ENCODE measurements at places on chromosomes 2 and 18.

DNA sequence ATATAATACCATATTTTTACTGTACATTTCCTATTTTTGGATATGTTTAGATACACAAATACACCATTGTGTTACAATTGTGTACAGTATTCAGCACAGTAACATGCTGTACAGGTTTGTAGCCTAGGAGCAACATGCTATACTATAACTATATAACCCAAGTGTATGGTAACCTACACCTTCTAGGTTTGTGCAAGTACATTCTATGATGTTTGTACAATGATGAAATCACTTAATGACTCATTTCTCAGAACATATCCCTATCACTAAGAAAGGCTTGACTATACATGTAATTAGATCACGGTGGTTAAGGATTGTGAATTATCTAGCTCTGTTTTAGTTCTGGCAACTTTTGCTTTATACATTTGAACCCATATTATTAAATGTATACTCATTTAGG is 31.3 kb downstream of the NPHP1 start:
- DNase-seq, result no peak

DNA sequence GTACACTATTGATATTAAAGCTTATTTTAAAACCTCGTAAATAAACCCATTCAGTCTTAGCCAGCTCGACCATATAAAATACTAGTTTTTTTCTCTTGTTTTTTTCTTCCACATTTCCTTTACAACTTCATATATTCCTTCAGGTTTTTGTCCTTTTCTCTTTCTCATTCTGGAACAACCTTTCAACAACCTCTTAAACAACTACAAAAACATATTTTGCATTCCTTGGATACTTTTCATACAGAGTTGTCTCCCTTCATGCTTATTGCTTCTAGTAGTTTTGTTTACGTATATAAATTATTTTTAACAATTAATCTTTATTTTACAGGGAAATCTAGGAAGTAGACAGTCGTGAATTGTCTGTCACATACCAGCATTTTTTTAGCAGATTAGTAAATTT is 41.2 kb downstream of the COMMD1 start:
- no peak for DNase-seq

DNA sequence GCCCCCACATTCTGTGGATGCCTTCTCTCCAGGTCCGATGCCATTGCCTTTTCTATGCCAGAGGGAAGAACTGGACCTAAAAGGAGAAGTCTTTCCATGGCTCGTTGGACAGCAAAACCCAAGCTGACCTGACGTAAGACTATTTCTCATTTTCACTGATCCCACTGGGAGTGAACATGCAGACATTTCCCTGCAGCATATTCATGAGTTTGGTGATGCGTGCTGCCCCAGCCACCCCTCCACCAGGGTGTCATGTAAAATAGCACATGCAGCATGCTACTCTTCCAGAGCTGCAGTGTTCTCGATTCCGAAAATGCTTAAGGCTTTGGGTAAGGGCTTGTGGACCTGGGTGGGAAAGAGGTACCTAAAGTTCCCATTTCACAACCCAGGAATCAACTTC is 221.2 kb downstream of the UXS1 start:
- DNase-seq, result no peak

DNA sequence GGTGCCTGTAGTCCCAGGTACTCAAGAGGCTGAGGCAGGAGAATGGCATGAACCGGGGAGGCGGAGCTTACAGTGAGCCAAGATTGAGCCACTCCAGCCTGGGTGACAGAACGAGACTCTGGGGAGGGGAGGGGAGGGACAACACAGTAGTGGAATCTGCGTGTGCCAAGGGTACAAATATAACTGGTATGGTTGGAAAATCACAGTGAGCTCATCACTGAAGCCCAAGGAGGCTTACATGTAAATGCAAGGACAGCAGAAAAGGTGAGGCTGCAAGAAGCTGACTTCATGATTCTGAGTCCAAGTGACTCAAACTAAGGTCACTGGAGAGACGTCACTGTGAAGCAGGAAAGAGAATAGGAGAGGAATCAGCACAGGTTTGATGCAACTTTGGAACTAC is 9.2 kb downstream of the SEPTIN10 start:
- DNase-seq, result no peak

DNA sequence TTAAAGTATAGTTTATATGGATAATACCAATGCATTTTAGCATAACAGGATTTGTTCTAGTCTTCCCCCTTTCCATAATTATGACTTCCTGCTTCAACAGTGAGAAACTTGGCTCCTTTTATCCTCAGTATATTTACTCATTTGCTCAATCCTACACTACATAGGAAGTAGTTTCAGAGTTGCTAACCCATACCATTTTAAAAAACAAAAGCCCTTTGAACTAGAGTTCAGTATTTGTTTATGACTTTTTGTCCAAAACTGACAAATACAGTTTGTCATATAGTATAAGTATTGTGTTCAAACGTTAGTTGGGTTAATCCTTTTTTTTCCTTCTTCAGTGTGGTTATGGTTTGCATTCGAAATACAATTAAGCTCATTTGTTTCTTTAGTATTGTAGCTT is 5.9 kb upstream of the DNAJC27 start:
- no peak for DNase-seq

DNA sequence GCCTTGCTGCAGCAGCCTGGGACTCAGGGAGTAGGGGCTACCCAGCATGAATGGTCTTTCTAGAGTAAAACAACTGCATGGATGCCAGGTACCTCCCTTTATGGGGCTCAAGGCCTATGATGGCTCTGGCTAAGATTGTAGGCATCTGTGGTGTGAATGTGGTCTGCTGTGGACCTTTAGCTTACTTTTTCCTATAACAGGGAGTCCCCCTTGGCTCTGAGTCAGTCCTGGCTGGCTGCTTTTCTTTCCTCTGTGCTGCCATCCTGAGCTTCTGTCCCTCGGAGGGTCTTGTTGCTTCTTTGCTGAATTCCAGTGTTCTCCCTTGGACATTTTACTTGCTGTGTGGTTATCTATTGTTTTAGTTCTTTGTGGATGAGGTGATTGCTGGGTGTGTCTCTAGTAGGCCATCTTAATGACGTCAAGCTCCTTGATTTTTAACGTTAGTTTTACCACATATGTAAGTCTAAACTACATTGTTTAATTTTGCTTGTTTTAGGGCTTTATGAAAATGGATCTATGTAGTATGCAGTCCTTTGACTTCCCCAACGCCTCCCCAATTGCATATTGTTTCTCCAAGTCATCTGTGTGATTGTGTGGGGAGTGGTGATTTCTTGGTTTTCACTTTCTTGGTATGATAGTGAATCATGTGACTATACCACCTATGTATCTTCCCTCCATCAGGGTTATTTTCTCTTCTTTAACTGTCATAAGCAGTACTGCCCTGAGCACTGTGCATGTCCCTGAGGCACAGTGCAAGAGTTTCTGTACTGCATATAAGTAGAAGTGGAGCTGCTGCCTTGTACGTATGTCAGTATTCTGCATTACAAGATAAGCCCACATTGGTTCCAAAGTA is 92.4 kb downstream of the NCK2 start:
- no peak for DNase-seq

DNA sequence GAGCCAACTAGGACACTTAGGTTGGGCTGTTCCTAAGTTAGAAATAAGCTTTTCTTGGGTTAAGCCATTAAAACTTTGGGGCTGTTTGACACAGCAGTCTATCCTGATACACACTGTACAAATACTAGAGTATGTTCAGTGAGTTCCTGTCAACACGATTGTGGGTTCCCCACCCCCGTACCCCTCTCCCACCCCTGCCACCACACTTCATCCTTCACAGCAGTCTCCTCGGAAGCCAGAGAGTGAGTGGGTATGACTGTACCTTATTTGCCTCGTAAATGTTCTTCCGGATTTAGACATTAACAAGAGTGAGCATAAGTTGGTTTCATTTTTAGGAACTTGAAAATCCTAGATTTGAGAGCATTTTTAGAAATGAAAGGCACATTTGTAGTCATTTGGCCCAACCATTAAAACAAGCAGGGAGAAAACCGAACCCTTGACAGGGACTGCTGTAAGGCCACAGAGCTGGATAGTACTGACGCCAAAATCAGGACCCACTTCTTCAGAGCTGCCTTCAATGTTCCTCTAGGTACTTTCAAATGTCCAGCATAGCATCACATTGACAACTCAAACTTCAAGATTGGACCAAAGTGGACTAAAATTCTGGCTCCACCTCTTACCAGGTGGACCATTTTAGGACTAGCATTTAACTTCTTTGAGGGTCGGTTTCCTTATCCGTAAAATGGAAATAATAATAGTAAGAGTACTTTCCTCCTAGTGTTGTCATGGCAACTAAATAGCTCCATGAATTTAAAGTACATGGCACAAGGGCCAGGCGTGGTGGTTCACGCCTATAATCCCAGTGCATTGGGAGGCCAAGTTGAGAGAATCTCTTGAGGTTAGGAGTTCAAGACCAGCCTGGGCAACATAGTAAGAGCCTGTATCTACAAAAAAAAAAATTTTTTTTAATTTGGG is 166.3 kb upstream of the SERTAD2 start:
- DNase-seq, result no peak

DNA sequence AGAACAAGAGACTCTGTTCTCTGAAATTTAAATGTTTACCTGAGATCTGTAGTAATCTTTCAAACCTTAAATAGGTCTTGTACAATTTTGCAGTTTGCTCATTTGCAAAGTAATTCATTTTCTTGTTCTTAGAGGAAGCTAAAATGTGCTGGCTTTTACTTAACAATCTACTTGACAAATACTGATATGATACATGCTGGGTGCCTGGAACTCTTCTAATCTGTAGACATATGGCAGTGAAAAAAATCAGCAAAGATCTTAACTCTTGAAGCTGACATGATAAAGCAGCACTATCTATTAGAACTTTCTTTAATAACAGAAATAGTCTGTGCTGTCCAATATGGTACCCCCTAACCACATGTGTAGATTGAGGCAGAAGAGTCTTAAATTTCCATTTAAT is 1352.8 kb upstream of the SLC39A10 start:
- no peak for DNase-seq

GRCh38 chr2:168212866-168213265 is 34.5 kb downstream of the STK39 start:
- DNase-seq, result no peak

GRCh38 chr2:12486205-12487118 is 230.3 kb upstream of the TRIB2 start:
- no peak for DNase-seq

DNA sequence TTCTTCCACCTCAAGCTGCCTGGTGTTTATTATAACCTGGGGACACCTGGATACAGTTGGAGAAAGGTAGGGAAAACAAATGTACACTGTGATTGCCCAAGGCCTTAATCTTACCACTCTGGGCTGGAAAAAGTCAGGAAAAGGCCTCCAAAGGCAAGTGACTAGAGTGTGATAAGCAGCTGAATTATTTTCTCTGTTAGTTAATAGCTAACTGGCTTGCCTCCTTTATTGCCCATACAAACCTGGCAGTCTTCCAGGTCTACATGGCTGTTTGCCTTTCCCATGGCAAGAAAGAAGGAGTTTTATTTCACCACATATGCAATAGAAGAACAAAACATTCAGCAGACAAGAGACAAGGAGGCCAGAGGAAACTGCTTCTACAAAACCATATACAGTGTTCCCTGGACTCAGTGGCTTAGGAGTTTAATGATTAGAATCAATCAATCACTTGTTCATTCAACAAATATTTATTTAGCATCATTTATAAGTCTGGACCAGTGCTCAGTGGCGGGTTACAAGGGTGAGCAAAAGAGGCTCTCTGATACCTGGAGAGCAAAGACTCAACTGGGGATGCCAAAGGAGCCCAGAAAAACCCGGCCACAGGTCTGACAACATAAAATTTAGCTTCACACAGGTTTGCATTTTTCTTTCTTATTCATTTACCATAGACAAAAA is 27.5 kb upstream of the SUCLG1 start:
- no peak for DNase-seq

DNA sequence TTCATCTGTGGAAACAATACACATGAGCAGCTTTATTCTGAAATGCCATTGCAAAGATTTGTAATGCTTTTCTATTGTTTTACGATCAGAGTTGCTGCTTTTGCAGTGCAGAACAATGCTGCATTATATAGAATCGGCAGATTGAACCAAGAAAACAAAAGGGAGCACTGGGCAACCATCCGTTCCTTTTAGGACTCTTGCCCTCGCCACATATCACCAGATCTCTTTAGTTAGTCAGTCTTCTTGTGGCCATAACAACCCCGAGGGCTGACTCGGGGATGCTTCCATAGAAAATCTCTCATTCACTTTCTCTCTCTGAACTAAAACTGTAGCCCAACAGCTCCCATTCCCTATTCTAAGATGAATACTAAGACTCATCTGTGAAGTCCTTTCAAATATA is 340.4 kb downstream of the NRXN1 start:
- no peak for DNase-seq

DNA sequence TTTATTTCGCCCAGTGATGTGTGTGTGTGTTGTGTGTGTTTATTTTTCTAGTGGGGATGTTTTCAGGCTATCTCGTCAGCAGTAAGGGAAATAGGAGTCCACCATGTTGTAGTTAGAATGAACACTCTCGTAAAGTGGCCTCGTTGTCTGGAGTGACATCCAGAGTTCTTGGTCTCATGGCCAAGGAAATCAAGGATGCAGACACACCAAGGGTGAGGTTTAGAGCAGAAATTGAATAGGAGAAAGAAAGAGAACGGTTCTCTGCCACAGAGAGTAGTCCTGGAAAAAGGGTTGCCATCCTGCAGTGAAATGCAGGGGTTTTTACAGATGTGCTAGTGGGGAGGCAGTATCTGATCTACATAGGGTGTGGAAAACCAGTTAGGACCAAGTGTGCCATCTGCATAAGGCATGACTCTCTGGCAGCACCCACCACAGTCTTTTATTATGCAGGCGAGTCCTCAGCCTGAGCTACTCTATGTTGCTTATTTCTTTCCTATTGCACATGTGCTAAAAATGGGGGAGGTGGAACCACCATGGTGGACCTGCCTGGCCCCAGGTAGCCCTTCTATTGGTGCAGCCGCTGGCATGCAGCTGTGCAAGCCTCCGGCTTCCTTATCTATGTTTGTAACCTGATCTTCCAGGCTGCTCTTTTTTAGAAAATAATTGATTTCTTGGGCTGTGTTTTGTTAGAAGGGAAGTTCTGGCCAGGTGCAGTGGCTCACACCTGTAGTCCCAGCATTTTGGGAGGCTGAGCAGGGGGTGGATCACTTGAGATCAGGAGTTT is 23.2 kb downstream of the RALB start:
- no peak for DNase-seq

- DNase-seq, result no peak
Measured at GRCh38 chr2:127961729-127962128, 66.1 kb downstream of the SAP130 start.

DNA sequence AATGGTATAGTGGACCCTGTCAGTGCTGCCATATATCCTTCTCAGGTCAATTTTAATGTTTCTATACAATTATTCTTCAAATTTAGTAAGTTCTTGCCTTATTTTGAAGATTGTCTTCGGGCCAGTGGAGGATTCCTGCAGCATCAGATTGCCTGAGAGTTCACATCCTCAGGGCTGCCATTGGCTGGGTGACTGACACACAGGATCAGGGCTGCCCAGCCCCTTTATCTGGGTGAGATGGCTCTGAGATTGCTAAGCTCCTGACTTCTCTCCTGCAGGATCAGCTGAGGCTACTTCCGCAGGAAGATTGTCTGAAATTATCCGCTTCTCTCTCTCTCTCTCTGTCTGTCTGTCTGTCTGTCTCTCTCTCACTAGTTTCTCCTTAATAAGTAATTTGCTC is 567.4 kb downstream of the TSN start:
- DNase-seq, result no peak

Data from GOT3 (cell line).